ENCODE measurements at places on chromosomes 7 and 10. TPM values are rescaled to one million over a fixed set of nuclear protein-coding genes. Genes with fewer than 3 reads are reported as not detected.

The GIMAP7 gene
- total RNA-seq, result 84.2 TPM

The OR2A1 gene
- not detected for total RNA-seq

The DENND2A gene
- not detected for total RNA-seq

GRCh38 chr7:40749877-40750276 lies 615.1 kb downstream of the SUGCT start:
- no peaks in the 10 kb centered on the region for H3K36me3 ChIP-seq
- no peaks in the 10 kb centered on the region for H3K27me3 ChIP-seq
- no peak overlapping the region for H3K4me3 ChIP-seq
- no peak overlapping the region for H3K27ac ChIP-seq

GRCh38 chr10:127148066-127148932 lies 48.1 kb downstream of the INSYN2A start:
- H3K4me1 ChIP-seq, result no peaks in the 10 kb centered on the region
- H3K36me3 ChIP-seq, result no peaks in the 10 kb centered on the region
- H3K27ac ChIP-seq, result no peak overlapping the region

GRCh38 chr7:110645060-110645459 lies 445.9 kb upstream of the LRRN3 start:
- H3K4me1 ChIP-seq, result no peaks in the 10 kb centered on the region
- H3K4me3 ChIP-seq, result no peak overlapping the region
- no peak for DNase-seq
- no peaks in the 10 kb centered on the region for H3K27me3 ChIP-seq
- H3K27ac ChIP-seq, result no peak overlapping the region
- no peaks in the 10 kb centered on the region for H3K36me3 ChIP-seq

DNA sequence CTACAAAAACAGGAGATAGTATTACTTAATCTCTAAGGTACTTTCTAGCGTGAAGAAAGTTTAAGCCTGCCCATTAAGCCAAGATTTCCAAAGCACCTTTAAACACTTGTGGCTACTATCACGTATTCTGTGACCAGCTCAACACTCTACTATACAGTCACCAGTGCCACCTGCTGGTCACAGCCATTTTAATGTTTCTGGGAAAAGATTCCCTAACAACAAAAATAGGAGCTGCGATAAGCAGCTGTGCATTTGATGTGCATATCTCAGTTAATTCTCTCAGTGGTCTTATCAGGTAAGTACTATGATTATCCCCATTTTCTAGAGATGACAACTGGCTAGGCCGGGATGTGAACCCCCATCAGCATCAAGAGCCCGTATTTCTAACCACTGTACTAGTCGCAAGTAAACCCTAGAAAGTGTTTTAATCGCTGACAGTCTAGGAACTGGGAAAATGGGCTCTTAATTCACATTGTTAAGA lies 860 bp downstream of the SEC31B start:
- H3K27me3 ChIP-seq, result no peaks in the 10 kb centered on the region
- peak; percentile 57 for DNase-seq
- peaks cover 9% of the 10 kb centered on the region for H3K36me3 ChIP-seq
- peak overlapping the region; percentile 46 for H3K4me3 ChIP-seq

DNA sequence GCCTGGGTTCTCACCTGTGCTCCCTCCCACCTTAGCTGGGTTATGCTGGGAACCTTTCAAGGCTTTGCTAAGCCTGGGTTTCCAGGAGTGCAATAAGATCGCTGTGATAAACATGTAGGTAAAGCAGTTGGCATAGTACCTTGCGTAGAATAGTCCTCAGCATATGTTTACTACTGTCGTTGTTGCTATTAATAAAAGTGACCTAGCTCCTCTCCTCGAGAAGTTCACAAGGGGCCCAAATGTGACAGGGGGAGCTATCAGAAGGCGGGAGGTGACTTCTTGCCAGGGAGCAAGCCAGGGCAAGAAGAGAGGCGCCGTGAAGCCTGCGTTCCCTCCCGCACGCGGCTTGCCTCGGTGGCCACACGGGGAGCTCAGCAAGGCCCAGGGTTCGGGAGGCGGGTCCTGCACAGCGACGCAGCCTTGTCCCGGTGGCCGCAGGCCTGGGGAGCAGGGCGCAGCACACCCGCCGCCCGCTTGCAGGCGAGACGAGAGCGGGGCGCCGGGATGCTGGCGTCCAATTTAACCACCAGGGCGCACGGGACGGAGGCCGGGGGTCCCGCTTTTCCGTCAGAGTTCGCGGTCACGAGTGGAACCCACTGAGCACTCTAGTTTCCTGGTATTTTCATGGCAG lies 106.2 kb downstream of the SNX10 start:
- no peaks in the 10 kb centered on the region for H3K27me3 ChIP-seq
- no peaks in the 10 kb centered on the region for H3K36me3 ChIP-seq
- H3K27ac ChIP-seq, result no peak overlapping the region
- DNase-seq, result no peak
- H3K4me3 ChIP-seq, result peak overlapping the region; percentile 24
- H3K4me1 ChIP-seq, result no peaks in the 10 kb centered on the region

- DNase-seq, result no peak
- H3K27ac ChIP-seq, result no peak overlapping the region
- H3K27me3 ChIP-seq, result no peaks in the 10 kb centered on the region
- no peaks in the 10 kb centered on the region for H3K36me3 ChIP-seq
- H3K4me3 ChIP-seq, result no peak overlapping the region
Measured at GRCh38 chr10:93222211-93222754, 148.6 kb downstream of the CYP26A1 start.

GRCh38 chr10:121217331-121217730 lies 366.2 kb downstream of the WDR11 start:
- no peaks in the 10 kb centered on the region for H3K4me1 ChIP-seq
- H3K27me3 ChIP-seq, result no peaks in the 10 kb centered on the region
- no peak overlapping the region for H3K27ac ChIP-seq

GRCh38 chr7:8627325-8627724 lies 193.9 kb downstream of the NXPH1 start:
- no peak overlapping the region for H3K27ac ChIP-seq
- no peak overlapping the region for H3K4me3 ChIP-seq
- no peak for DNase-seq
- no peaks in the 10 kb centered on the region for H3K36me3 ChIP-seq
- H3K27me3 ChIP-seq, result no peaks in the 10 kb centered on the region
- no peaks in the 10 kb centered on the region for H3K4me1 ChIP-seq

DNA sequence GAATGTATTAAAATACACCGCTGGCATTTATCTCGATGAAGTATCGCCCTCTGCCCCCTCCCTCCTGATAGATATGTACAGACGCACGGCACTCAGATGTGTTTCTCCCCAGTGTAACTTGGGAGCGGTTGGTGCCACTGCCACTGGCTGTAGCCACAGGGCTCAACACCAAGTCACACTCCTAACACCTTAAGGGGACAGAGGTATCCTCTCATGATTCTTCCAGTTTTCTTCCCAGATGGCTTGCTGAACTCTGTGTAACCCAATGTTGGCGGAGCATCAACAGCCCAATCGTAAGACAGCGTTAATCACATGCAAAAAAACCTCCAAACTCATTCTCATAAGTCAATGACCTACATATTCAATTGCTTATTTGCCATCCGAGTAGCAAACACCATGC lies 35.5 kb downstream of the CTBP2 start:
- H3K27me3 ChIP-seq, result peaks cover 15% of the 10 kb centered on the region
- DNase-seq, result no peak
- no peaks in the 10 kb centered on the region for H3K36me3 ChIP-seq

DNA sequence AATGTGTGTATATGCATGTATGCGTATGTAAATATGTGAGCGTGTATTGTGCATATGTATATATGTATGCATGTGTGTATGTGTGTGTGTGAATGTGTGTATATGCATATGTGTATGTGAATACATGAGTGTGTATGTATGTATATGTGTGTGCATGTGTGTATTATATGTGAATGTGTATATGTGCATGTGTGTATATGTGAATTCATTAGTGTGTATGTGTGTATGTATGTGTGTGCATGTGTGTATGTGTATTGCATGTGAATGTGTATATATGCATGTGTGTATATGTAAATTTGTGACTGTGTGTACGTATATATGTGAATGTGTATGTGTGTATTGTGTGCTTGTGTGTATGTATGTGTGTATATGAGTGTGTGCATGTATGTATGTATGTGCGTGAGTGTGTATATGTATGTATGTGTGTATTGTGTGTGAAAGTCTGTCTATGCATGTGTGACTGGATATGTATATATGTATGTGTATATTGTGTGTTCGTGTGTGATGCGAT lies 455.9 kb downstream of the TYW1 start:
- DNase-seq, result no peak
- H3K27me3 ChIP-seq, result no peaks in the 10 kb centered on the region
- no peaks in the 10 kb centered on the region for H3K36me3 ChIP-seq
- H3K4me3 ChIP-seq, result no peak overlapping the region
- no peak overlapping the region for H3K27ac ChIP-seq

GRCh38 chr10:43816351-43817321 lies 168.0 kb upstream of the ZNF32 start:
- peak overlapping the region; percentile 37 for H3K27ac ChIP-seq
- H3K4me3 ChIP-seq, result peak overlapping the region; percentile 17
- peak; percentile 70 for DNase-seq
- no peaks in the 10 kb centered on the region for H3K27me3 ChIP-seq

- no peak for DNase-seq
- no peaks in the 10 kb centered on the region for H3K4me1 ChIP-seq
- no peaks in the 10 kb centered on the region for H3K36me3 ChIP-seq
Measured at GRCh38 chr10:30197186-30197585, 137.8 kb upstream of the JCAD start.

DNA sequence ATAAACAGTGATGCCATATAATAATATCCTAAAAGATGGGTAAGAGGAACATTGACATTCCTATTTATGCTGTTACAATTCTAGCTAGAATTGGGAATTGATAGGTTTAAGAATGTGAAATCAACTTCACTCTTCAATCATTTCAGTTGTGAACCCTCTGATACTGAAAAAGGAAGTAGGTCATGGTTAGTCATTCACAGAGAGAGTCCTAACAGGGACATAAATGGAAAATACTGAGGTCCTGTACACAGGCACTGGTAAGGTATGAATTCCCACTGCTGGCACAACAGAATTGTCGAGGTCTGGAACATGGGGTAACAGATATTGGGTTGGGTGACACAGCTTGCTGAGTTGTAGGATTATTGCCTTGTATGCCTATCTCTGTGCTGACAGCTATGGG lies 289.4 kb upstream of the LRRN3 start:
- no peaks in the 10 kb centered on the region for H3K27me3 ChIP-seq
- no peak overlapping the region for H3K27ac ChIP-seq
- no peaks in the 10 kb centered on the region for H3K36me3 ChIP-seq
- DNase-seq, result no peak
- no peak overlapping the region for H3K4me3 ChIP-seq
- no peaks in the 10 kb centered on the region for H3K4me1 ChIP-seq

GRCh38 chr7:2472739-2473138 lies 3.5 kb downstream of the GRIFIN start:
- H3K4me1 ChIP-seq, result peaks cover 18% of the 10 kb centered on the region
- H3K4me3 ChIP-seq, result no peak overlapping the region
- H3K27me3 ChIP-seq, result peaks cover 39% of the 10 kb centered on the region
- no peak for DNase-seq
- no peaks in the 10 kb centered on the region for H3K36me3 ChIP-seq

GRCh38 chr10:110490640-110491039 lies 7.1 kb upstream of the DUSP5 start:
- H3K27me3 ChIP-seq, result no peaks in the 10 kb centered on the region
- H3K36me3 ChIP-seq, result no peaks in the 10 kb centered on the region
- DNase-seq, result no peak

DNA sequence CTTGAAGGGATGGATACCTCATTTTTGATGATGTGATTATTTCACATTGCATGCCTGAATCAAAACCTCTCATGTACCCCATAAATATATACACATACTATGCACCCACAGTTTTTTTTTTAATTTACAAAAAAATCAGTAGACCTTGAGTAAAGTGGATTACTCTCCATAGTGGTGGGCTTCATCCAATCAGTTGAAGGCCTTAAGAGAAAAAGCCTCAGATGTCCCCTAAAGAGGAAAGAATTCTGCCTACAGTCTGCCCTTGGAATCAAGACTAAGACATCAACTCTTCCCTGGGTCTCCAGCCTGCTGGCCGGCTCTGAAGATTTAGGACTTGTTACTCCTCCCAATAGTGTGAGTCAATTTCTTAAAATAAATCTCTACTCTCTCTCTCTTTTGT lies 1.1 kb downstream of the AZGP1 start:
- no peak for DNase-seq
- H3K27me3 ChIP-seq, result peaks cover 34% of the 10 kb centered on the region
- H3K4me3 ChIP-seq, result no peak overlapping the region
- H3K27ac ChIP-seq, result no peak overlapping the region
- no peaks in the 10 kb centered on the region for H3K4me1 ChIP-seq

DNA sequence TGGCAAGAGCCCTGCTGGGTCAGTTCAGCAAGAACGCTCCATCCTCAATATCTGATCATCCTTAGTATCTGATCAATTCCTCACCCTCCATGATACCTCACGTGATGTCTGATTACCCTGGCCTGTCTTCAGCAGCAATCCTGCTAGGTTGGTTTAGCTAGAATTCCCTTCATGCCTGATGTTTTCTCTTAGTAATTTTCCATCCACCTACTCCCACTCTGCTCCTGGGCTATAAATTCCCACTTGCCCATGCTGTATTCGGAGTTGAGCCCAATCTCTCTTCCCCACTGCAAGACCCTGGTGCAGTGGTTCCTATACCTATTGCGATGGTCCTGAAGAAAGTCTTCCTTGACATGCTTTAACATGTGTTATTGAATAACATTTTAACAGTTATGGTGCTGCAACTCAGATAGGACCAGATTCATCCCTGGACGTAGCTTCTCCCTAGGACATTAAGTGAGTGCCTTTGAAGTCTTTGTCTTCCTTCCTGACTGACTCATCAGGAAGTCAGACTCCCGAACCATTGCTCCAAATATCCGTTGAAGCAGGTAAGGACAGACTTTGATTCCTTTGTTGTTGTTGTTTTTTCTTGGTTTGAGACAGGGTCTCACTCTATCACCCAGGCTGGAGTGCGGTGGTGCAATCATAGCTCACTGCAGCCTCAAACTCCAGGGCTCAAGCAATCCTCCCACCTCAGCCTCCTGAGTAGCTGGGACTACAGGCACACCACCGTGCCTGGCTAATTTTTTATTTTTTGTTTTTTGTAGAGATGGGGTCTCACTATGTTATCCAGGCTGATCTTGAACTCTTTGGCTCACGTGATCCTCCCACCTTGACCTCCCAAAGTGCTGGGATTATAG lies 29.4 kb upstream of the CLDN3 start:
- no peak overlapping the region for H3K4me3 ChIP-seq
- no peak for DNase-seq
- no peaks in the 10 kb centered on the region for H3K36me3 ChIP-seq
- H3K4me1 ChIP-seq, result no peaks in the 10 kb centered on the region
